ENCODE measurements at places on chromosomes 11 and 22.

- DNase-seq, result peak; percentile 31
Measured at GRCh38 chr11:93028960-93029522, 59.6 kb downstream of the MTNR1B start.

DNA sequence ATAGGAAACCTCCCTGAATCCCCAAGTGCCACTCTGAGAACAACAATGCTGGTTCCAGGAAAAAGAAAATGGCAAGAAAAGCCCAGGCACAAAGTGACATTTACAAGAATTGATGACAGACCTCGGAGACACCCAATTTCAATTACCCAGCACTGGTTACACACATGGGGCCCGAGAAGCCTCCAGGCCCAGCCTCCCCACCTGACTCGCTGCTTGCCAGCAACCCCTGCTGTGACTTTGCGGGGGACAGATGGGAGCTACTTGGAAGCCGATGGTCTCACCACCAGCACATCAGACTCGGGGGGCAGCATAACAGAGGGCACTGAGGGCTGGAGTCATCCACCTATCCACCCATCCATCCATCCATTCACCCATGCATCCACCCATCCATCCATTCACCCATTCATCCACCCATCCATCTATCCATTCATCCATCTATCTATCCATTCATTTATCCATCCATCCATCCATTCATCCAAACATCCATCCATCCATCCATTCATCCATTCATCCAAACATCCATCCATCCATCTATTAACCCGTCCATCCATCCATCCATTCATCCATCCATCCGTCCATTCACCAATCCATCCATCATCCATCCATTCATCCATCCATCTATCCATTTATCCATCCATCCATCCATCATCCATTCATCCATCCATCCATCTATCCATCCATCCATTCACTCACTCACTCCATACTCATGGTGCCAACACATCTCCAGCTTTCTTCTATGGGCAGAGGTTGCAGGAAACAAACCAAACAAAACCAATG is 567.6 kb downstream of the BRD1 start:
- DNase-seq, result no peak

- DNase-seq, result no peak
Measured at GRCh38 chr11:23976841-23977271, 520.0 kb upstream of the LUZP2 start.

DNA sequence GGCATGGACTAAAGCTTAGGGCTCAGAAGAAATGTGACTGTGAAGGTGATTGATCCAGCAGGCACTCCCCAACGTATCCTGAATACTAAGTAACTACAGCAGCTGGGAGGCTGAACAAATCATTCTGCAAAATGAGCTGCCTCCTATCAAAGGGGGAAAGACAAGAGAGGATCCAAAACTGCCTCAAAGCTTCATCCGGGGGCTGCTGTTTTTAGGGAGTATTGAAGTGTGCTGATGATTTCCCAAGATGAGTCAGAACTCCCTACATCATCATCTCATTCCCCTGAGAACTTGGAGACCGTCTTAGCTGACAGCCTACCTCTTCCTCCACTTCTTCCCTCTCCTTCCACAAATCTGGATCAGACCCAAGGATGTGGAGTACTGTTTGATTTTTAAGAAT is 108.4 kb upstream of the GRAMD1B start:
- DNase-seq, result no peak

DNA sequence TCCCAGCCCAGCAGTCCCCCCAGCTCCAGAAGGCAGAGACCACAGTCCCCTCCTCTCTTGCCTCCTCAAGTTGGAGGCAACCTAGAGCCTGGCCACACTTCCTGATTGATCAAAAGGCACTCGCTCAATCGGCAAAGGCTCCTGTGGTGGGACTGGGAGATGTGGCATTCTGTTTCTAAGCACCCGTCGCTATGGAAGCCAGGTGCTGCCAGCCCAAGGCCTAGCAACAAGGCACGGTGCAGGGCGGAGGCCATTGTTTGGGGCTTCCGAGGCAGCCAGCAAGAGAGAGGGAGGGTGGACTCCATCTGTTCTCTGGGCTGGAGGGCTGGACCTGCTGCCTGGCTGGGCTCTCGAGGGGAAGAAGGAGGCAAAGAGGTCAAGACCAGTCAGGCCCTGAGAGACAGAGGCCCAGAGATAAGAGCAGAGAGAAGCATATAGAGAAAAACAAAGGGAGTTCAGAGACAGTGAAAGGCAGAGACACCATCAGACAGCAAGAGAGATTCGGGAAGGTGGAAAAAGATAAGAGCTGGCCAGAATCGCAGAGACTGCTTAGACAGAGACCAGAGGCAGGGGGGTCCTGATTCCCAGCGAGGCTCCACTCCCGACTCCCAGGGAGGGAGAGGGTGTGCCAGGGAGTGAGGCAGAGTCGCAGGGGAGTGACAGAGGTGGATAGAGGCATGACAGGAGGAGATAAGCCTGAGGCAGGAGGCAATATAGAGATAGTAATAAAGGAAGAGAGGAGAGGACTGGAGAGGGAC is 21.2 kb downstream of the PDE2A start:
- DNase-seq, result peak; percentile 30

- no peak for DNase-seq
Measured at GRCh38 chr11:19073454-19074415, 13.2 kb upstream of the MRGPRX2 start.

DNA sequence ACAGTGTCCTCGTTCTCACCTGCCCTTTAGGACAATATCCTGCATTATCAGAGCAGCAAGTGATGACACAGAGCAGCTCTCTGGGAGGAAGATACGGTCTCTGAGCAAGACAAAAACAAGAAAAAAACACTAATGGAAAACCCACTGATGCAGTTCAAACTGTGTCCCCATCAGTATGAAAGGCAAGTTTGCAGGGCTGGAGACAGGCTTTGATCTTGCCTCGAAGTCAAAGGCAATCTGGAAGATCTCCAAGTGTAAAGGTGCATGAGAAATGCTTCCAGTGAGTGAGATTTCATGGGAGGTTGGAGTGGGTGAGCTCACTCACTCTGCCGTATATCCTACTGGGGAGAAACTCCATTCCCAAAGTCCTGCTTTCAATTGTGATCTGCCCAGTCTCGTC is 157.5 kb downstream of the KIRREL3 start:
- DNase-seq, result no peak

GRCh38 chr11:107747622-107748021 is 35.8 kb upstream of the SLN start:
- no peak for DNase-seq

- no peak for DNase-seq
Measured at GRCh38 chr11:10607462-10608132, 39.1 kb upstream of the LYVE1 start.

- DNase-seq, result no peak
Measured at GRCh38 chr11:12673601-12673923, 659 bp upstream of the TEAD1 start.

DNA sequence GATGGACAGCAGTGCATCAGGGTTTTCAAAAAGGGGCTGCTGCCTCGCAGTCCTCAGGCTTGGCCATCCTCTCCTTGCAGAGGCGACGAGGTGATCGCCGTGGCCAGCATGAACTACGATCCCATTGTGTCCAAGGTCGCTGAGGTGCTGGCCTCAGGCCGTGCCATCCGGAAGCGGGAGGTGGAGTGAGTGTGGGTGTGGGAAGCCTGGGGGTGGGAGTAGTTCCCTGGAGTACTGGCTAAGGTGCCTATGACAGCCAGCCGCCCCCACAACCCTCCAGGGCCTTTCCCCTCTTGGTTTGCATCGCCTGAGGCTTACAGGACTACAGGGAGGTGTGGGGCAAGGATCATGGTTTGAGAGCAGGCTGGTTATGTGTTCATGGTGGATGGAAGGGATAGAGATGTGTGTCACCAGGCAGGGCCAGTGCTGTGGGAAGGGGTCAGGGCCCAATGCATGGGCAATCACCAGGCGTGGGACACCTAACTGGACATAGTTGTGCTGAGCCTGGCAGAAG is 2.1 kb upstream of the LZTR1 start:
- DNase-seq, result no peak

GRCh38 chr11:116096272-116096995 is 592.2 kb upstream of the CADM1 start:
- DNase-seq, result no peak

DNA sequence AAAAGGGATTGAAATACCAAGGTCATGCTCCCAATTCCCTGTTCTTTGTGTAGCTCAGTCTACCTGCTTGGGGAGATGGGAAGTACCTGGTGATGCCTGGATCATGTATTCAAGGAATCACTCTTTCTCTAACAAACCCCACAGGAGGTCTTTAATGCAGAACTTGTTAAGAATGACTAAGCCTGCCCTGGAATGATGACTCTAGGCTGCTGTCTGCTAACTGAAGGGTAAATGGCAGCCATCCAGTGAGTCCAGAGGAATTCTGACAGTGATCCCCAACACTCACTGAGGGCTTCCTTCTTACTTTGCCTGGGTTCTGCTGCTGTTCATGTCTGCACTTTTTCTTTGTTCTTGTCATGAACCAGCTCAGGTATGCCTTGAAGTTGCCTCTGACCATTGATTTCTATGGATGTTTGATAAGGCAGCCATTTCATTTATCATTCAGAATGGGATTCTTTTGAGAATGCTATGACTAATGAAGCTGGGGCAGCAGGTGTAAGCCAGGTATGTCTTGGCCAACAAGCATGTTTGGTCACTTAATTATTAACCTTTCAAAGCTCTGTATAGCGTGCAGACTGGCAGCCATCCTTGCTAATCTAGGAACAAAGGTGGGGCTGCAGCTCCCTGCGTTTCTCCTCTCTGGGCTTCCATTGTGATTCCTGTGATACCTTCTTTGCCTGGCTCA is 11.4 kb downstream of the PRSS23 start:
- DNase-seq, result no peak

- DNase-seq, result peak; percentile 40
Measured at GRCh38 chr22:34055525-34056200, 135.4 kb upstream of the LARGE1 start.

DNA sequence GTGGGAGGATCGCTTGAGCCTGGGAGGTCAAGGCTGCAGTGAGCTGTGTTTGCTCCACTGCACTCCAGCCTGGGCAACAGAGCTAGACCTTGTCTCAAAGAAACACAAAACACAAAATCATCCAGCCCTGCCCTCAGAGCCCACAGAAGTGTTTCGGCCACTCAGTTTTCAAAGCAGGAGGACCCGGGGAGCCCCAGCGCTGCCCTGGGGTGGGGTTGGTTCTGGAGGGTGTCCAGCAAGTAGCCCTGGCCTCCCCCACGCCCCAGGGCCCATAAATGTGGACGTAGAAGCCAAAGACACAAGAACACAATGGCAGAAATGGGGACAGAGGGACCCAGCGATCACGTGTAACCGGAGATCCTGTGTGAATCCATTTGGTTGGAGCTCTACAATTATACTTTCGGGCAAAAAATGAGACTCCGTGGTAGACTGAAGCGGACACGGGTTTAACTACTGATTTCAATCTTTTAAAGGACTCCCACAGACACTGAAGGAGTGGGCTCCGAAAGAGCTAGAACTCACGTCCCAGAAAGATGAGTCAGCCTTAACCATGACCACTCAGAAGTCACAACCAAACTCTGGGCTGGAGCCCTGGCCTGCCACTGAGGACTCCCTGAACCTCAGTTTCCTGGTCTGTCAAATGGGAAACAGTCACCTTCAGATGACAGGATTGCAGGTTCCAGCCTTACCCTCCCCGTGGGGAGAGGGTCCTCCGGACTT is 9.0 kb upstream of the CYTH4 start:
- no peak for DNase-seq

DNA sequence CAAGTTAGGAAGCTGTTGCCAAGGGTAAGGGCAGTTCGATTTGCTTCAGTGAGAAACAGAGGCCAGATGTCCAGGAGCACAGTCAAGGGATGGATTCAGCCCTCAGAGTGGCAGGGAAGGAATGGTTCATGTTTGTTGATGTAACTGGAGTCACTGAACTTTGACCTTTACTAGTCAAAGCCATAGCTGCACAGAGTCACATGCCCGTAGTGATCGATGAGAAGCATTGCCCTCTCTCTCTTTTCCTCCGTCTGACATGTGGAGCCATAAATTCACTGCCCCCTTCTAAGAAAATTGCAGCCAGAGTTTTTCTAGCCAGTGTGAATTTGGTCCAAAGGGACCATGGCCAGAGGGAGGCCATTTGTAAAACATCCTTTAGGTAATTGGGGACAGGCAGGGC is 124.1 kb upstream of the MTNR1B start:
- DNase-seq, result no peak

- DNase-seq, result peak; percentile 75
Measured at GRCh38 chr22:50627642-50628542, at the start of gene ARSA. Gene ARSA (minus strand): TSS chr22:50628152. CDS start chr22:50627779, 373 bp downstream.

DNA sequence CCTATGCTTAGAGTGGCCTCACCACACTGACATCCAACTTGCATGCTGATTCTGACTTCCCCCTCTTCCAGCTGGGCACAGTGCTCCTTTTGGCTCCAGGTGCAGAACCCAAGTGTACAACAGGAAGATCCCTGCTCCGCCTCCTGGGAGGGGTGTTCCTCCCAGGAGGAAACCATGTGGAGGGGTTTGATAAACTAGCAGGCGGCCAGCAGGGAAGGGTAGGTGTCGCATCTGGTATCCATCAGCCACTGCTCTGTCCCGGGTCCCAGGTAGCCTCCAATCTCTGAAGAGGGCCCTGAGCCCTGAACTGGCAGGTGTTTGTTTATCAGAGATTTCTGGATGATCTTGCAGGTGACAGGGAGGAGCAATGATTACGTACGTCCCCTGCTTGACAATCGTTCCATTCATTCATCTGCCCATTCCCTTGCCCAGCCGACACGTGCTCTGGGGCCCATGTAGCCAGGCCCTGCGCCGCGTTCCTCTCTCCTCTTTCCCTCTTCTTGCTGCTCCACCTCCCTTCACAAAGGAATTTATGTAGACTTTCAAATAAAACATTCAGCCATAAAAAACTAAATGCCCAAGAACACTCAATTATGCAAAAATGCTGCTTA is 41.2 kb upstream of the MICAL2 start:
- DNase-seq, result no peak

DNA sequence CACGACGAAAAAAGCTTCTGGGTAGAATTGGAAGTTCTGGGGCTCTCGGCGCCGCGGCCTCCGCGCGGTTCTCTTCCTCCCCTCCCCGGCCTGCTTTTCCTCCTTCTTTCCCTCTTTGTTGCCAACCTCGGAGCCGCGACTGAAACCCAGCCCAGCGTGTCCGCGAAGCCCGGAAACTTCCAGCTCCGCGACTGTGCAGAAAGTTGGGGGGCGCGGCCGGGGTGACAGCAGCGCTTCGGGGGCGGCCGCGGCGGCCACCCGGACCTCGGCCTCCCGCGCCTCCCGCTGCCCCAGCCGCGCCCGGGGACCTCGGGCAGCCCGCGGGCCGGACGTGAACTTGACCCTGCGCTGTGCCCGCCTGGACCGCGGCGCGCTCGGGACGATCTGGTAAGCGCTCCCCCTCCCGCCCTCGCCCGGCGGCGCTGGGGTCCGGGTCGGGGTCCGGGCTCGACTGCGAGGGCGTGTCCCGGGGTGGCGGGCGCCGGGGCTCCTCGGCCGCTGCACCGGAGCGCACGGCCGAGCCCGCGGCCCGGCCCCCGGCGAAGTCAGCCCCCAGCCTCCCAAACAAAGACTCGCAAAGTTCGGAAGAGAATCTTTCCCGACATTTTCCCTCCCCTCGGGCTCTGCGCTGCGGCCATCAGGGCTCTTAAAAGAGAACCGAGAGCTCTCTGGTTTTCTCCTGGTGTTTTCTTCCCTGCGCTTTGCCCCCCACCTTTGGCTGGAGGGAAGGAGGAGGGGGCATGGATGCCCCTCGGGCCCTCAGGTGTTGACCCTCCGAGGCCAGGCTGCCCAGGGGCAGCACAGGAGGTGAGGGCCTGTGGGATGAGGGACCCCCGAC is 67.9 kb upstream of the WNT7B start:
- no peak for DNase-seq
